ENCODE measurements at places on chromosomes 6 and 20. TPM values are rescaled to one million over a fixed set of nuclear protein-coding genes. Genes with fewer than 3 reads are reported as not detected.

DNA sequence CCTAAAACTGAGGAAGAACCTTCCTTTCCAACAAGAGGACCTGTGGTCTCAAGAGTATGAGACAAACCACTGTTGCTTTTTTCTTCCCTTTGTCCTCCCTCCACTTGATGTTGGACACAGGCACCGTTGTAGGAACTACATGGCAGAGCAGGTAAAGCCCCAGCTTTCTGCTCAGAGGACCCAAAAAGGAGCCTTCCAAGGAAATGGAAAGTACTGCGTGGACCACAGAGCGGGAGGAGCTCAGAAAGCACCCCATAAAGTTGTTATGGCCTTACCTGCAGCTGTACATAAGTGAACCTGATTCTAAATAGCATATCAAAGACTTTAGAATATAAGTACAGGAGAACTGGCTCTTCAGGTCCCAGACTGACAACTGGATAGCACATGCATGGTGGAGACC lies 29.4 kb downstream of the TMEM74B start:
- H3K27ac ChIP-seq, result no peak overlapping the region
- peaks cover 23% of the 10 kb centered on the region for H3K36me3 ChIP-seq
- no peak overlapping the region for H3K4me3 ChIP-seq
- H3K27me3 ChIP-seq, result no peaks in the 10 kb centered on the region
- no peak for DNase-seq
- peaks cover 2% of the 10 kb centered on the region for H3K4me1 ChIP-seq

DNA sequence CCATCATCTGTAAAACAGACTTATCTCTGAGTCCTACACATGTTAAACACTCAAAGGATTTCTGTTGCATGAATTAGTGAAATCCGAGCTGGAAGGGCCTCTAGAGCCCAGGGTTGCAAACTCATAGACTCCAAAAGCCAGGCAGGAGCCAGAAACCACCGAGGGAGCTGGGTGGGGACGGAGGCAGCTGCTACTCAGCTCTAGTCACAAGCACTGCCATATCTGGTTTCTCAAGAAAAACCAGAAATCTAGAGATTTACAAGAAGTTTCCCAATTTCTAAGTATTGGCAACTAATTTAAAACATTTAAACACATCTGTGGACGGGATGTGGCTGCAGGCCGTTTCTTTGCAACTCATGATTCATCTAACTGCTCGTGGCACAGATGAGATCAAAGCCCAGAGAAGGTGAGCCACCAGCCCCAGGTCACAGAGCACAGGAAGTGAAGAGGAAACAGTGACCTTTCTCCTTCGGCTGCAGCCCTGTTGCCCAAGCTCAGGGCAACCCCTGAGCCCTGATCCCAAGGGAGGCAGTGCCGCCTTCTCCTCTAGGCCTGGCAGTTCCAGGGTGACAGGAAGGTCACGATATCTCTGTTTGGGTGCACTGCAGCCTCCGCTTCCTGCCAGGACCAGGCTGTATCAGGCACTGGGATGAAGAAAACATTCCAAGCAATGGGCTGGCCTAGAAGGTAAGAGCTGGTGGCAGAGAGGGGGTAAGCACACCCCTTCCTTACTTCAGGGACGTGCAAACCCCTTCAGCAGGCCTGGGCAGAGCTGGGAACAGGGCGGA lies 26.4 kb upstream of the PTGIS start:
- no peaks in the 10 kb centered on the region for H3K36me3 ChIP-seq
- H3K4me3 ChIP-seq, result no peak overlapping the region
- H3K4me1 ChIP-seq, result peaks cover 47% of the 10 kb centered on the region
- peak overlapping the region; percentile 90 for H3K27ac ChIP-seq

Gene CCR6
- not detected for total RNA-seq

- no peak overlapping the region for H3K27ac ChIP-seq
- peaks cover 28% of the 10 kb centered on the region for H3K4me1 ChIP-seq
Observed at GRCh38 chr6:137736048-137736818, 130.8 kb upstream of the TNFAIP3 start.

GRCh38 chr6:34602318-34603111 lies 46.4 kb upstream of the SPDEF start:
- 0 out of 2 replicates have a peak, but pooled peaks cover 4% of the 10 kb centered on the region for H3K36me3 ChIP-seq
- no peak for DNase-seq
- no peak overlapping the region for H3K4me3 ChIP-seq
- H3K27ac ChIP-seq, result no peak overlapping the region

Gene JPH2
- total RNA-seq, result 9.7 TPM

DNA sequence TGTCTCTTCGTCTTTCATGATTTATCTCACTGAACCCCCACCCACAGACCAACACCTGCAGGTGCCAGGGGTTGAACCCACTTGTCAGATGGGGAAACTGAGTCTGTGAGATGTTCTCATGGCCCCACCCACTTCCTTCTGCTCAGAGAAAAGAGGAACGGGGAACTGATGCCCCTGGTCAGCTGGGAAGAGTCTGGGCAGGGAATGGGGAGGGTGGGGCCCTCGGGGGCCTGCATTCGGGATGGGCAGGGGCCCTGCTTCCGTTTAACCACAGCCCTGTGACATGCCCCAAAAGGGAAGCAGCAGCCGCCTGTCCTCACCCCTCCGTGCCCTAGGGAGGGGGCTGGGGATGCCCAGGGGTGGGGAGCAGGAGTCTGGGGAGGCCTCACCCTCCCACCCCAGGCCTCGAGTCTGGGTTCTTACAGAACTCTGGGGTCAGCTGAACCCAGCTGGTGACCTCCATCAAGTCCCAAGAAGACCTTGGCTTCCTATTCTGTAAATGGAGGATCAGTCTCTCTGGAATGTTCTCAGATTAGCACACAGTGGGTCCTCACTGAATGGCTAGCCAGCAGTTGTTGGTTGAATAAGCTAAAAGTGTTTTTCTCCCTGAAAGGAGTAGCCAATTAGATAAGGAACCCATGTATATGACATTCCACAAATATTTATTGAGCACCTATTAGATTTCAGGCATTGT lies 81.5 kb downstream of the CEBPB start:
- no peak overlapping the region for H3K4me3 ChIP-seq
- H3K27ac ChIP-seq, result no peak overlapping the region
- DNase-seq, result no peak
- H3K27me3 ChIP-seq, result no peaks in the 10 kb centered on the region

Gene CDH26
- not detected for total RNA-seq

Gene ARMH2
- not detected for total RNA-seq

Gene METTL24
- not detected for total RNA-seq

DNA sequence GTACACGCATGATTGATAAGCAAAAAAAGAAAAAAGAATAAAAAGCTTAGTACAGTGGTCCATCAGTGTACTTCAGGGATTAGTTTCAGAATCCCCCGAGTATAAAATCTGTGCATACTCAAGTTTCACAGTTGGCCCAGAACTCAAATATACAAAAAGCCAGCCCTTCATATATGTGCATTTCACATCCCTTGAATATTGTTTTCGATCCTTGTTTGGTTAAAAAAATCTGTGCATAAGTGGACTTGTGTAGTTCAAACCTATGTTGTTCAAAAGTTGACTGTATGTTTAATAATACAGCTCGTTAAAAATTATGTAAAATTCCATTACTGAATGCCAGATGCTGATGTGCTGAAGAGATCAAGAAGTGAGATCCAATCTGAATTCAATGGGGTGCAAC lies 54.2 kb downstream of the LHFPL5 start:
- H3K27me3 ChIP-seq, result no peaks in the 10 kb centered on the region
- no peak overlapping the region for H3K4me3 ChIP-seq
- H3K4me1 ChIP-seq, result no peaks in the 10 kb centered on the region
- peaks cover 17% of the 10 kb centered on the region for H3K36me3 ChIP-seq
- DNase-seq, result no peak

GRCh38 chr6:152272486-152272885 lies 364.7 kb downstream of the SYNE1 start:
- 0 out of 2 replicates have a peak overlapping the region, but pooled peaks have one; percentile 12 for H3K4me3 ChIP-seq
- peaks cover 34% of the 10 kb centered on the region for H3K36me3 ChIP-seq
- no peaks in the 10 kb centered on the region for H3K27me3 ChIP-seq
- peaks cover 50% of the 10 kb centered on the region for H3K4me1 ChIP-seq
- peak overlapping the region; percentile 50 for H3K27ac ChIP-seq
- DNase-seq, result peak; percentile 47

DNA sequence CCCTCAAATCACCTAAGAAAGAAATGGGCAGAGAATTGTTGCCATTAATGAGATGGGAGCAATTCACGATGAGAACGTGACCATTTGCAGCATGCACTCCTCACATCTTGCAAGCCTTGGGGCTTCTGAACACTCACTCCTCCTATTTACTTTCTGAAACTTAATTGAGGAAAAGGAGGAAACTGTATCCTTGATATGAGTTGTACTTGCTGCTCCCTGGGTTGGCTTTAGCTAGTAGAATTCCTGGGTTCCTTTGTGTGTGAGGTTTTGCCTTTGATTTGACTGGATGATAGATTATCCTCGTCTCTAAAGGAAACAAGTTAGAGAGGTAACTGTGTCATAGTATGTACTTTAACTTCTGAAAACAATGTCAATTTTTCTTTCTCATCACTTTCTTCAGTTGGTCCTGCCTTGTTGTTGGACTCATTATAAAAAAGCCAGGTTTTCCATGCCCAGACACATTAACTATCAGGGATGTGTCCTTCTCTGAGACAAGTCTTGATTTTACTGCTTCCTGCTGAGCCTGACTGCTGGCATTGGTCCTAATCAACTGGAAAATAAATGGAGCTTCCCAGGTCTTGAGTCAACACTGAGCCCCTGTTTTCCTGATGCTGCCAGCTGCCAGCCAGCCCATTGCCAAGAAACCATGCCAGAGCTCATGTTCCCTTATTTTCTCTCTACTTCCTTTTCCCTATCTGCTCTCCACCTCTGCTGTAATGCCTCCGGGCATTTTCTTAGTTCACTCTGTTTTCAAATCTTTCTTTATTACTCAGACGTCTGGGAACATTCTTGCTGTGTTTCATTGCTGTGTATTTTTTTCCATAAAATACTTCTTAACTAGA lies 6.0 kb upstream of the MRAP2 start:
- H3K27me3 ChIP-seq, result no peaks in the 10 kb centered on the region
- no peaks in the 10 kb centered on the region for H3K36me3 ChIP-seq
- H3K4me3 ChIP-seq, result peak overlapping the region; percentile 42
- H3K27ac ChIP-seq, result peak overlapping the region; percentile 28
- H3K4me1 ChIP-seq, result peaks cover 23% of the 10 kb centered on the region
- DNase-seq, result peak; percentile 86

GRCh38 chr6:134632024-134632423 lies 314.1 kb upstream of the SGK1 start:
- no peak overlapping the region for H3K27ac ChIP-seq
- no peak overlapping the region for H3K4me3 ChIP-seq
- H3K36me3 ChIP-seq, result no peaks in the 10 kb centered on the region
- DNase-seq, result no peak
- no peaks in the 10 kb centered on the region for H3K4me1 ChIP-seq

GRCh38 chr6:34543421-34543820 lies 12.7 kb downstream of the SPDEF start:
- no peak overlapping the region for H3K4me3 ChIP-seq
- peak; percentile 34 for DNase-seq
- no peaks in the 10 kb centered on the region for H3K4me1 ChIP-seq
- no peaks in the 10 kb centered on the region for H3K27me3 ChIP-seq

DNA sequence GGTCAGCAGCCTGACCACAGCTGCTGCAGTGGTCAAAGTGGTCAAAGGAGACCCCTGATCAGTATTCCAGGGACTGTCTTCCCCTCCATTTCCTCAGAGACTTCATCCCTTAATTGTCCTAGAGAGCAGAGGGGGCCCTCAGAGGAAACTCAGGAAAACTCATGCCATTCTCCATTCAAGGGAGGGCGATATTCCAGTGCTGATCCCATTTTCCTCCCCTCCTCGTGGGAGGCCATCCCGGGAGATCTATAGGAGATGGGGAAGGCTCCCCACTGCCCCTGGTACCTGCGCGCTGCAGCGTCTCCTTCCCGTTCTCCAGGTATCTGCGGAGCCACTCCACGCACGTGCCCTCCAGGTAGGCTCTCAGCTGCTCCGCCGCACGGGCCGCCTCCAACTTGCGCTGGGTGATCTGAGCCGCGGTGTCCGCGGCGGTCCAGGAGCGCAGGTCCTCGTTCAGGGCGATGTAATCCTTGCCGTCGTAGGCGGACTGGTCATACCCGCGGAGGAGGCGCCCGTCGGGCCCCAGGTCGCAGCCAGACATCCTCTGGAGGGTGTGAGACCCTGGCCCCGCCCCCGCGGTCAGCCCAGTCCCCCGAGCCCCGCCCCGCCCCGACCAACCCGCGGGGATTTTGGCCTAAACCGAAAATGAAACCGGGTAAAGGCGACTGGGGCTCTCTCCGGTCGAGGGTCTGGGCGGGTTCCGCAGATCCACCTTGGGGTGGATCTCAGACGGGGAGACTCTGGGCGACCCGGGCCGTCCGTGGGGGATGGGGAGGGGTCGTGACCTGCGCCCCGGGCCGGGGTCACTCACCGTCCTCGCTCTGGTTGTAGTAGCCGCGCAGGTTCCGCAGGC lies 878 bp downstream of the HLA-C start:
- no peaks in the 10 kb centered on the region for H3K27me3 ChIP-seq
- H3K4me1 ChIP-seq, result no peaks in the 10 kb centered on the region
- DNase-seq, result peak; percentile 74
- H3K36me3 ChIP-seq, result no peaks in the 10 kb centered on the region

GRCh38 chr6:37966801-37967200 lies 147.3 kb downstream of the ZFAND3 start:
- H3K4me3 ChIP-seq, result no peak overlapping the region
- H3K27ac ChIP-seq, result peak overlapping the region; percentile 7
- DNase-seq, result peak; percentile 23
- H3K4me1 ChIP-seq, result peaks cover 20% of the 10 kb centered on the region
- H3K27me3 ChIP-seq, result no peaks in the 10 kb centered on the region

GRCh38 chr6:33839399-33840047 lies 35.7 kb upstream of the MLN start:
- H3K27ac ChIP-seq, result peak overlapping the region; percentile 92
- H3K36me3 ChIP-seq, result no peaks in the 10 kb centered on the region
- peaks cover 35% of the 10 kb centered on the region for H3K4me1 ChIP-seq
- H3K27me3 ChIP-seq, result no peaks in the 10 kb centered on the region
- no peak for DNase-seq
- H3K4me3 ChIP-seq, result no peak overlapping the region

DNA sequence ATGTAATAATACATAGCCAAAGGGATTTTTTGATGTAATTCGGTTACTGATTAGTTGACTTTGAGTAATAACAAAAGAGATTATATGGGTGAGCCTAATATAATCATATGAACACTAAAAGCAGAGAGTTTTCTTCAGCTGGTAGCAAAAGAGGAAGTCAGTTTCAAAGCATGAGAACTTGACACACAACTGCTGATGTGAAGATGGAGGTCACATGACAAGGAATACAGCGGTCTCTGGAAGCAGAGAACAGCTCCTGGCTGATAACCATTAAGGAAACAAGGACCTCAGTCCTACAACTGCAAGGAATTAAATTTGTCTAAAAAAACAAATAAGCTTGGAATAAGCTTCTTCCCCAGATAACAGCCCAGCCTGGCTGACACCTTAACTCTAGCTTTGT lies 154.5 kb upstream of the PRND start:
- peaks cover 4% of the 10 kb centered on the region for H3K4me1 ChIP-seq
- H3K27me3 ChIP-seq, result 0 out of 2 replicates have a peak, but pooled peaks cover 6% of the 10 kb centered on the region
- DNase-seq, result no peak
- no peak overlapping the region for H3K4me3 ChIP-seq
- H3K36me3 ChIP-seq, result no peaks in the 10 kb centered on the region
- no peak overlapping the region for H3K27ac ChIP-seq

DNA sequence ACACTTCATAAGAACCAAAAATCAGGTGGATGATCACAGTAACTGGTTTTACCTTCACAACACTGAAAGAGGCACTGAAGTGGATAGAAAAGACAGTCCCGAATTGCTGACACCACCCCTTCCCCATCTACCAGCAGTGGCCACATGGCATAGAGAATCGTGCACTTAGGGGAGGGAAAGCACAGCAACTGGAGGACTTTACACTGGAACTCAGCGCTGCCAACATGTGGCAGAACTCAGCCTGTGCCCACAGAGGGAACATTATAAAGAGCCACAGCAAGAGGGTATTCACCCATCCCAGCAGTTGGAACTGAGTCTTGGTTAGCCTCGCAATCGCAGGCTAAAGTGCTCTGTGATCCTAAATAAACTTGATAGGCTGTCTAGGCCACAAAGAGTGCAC lies 6.5 kb upstream of the KIAA1586 start:
- H3K4me1 ChIP-seq, result no peaks in the 10 kb centered on the region
- H3K4me3 ChIP-seq, result no peak overlapping the region
- H3K27ac ChIP-seq, result no peak overlapping the region
- no peaks in the 10 kb centered on the region for H3K36me3 ChIP-seq

Gene COL19A1
- not detected for total RNA-seq

Data from GM23248 (cell line).